AML-193 (cell line): ENCODE measurements at places on chromosomes 6 and 20.

- DNase-seq: no peak
These were observed 6.1 kb downstream of the SLC32A1 start for GRCh38 chr20:38730167-38730988.

DNA sequence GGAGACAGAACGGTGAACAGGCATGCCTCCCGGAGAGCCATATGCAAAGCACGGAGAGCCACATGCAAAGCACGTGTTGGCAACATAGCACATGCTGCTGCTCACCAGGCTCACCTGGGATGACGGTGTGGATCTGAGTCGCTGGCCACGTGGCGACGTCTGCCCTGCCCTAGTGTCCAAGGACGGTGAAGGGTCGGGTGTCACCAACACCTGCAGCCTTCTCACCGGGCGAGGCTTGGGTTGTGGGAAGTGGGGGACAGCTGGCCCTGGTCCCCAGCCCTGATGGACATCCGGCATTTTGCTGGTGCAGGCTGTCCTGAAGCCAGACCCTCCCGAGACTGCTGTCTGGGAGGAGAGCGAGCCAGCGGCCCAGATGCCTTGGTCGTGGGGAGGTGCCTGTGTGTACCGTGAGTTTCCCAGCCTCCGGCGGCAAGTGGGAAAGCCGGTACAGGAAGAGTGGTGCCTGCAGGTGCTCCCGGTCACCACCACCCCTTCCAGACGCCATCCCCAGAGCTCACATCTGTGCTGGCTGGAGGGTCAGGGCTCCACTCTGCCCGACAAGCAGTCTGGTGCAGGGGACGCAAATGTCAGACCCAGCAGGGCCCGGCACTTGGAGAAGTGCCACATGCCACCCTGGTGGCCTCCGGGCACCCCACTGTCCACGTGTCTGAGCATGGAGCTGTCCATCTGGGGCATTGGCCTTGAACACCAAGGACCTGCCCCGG lies 5.9 kb upstream of the ADRM1 start:
- no peak for DNase-seq

DNA sequence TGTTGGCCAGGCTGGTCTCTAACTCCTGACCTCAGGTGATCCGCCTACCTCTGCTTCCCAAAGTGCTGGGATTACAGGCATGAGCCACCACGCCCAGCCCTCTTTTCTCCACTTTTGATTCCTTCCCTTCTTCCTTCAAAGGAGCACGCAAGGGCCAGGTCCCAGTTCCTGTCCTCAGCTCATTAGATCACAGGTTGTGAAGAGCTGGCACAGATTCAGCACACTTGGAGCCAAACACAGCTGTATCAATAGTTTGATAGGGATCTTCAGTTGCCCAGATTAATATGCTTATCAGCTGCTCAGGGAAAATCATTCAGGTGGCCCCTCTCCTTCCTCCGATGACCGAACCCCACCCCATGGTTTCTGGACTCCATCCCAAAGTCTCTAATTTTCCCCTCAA lies 14.4 kb upstream of the SLC22A23 start:
- no peak for DNase-seq

DNA sequence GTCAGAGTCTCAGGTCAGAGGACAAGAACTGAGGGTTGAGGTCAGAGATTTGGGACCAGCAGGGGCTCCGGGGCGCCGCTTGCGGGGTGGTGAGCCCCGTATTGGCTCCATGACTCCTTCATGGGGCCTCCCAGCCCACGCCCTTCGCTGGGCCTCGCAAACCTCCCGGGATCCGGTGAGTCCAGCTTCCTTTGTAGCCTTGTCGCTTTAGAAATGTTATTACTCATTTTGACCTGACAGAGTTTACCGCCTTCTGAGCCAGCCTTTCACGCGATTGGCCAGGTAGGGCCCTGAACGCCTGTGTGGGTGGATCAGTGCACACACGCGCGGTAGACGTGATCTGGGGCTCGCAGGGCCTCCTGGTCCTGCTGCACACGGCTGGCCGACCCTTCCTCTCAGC lies 181.1 kb downstream of the ERMARD start:
- no peak for DNase-seq

DNA sequence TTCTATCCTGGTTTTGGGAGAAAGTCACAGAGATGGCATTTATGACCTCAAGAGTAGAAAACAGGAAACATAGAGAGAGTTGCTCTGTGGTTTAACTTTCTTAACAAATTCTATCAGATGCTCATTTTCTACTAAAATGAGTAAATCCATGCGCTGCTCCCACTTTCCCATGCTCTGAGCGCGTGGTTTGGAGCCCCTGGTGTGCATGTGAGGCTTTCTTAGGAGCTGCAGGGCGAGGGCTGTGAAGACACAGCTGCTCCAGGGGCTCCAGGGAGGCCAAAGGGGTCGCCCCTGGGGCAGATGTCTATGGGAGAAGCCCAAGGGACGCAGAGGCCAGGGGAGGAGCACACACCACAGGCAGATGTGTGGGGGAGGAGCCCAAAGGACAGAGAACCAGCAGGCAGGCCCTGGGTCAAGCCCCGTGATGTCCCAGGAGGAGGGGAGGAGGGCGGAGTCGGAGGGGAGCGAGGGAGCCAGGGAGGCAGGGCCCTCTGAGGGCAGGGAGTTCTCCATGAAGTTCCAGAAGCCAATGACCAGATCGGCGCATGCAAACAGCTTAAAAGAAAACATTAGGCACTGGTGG lies 122.9 kb downstream of the IRF4 start:
- no peak for DNase-seq

DNA sequence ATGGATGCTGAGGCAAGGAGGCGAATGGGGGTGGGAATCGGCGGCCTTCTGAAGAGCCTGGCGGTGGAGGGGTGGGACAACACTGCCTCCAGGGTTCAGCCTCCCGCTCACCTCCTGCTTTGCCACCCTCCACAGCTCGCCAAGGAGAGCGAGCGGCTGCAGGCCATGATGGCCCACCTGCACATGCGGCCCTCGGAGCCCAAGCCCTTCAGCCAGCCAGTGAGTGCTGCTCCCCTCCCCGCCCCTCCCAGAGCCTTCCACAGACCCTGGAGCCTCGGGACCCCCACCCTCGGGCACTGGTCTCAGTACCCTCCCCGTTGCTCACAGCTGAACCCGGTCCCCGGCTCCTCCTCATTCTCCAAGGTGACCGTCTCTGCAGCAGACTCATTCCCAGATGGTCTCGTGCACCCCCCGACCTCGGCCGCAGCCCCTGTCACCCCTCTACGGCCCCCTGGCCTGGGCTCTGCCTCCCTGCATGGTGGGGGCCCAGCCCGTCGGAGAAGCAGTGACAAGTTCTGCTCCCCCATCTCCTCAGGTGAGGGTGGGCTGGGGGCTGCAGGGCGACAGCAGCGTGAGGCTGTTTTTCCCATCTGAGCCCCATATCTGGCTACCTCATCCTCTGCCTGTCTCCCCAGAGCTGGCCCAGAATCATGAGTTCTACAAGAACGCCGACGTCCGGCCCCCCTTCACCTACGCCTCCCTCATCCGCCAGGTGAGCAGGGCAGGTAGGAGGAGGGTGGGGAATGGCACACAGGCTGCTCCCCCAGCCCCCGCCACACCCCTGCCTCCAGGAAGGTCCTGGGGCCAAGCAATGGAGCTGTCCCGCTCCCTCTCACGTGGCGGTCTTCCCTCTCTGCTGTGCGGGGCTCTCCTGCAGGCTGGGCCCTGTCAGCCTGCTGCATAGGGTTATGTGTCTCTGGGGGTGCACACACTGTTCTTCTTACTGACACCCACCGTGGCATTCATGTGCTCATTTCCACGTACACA lies 43.7 kb downstream of the FOXP4 start:
- DNase-seq: no peak

DNA sequence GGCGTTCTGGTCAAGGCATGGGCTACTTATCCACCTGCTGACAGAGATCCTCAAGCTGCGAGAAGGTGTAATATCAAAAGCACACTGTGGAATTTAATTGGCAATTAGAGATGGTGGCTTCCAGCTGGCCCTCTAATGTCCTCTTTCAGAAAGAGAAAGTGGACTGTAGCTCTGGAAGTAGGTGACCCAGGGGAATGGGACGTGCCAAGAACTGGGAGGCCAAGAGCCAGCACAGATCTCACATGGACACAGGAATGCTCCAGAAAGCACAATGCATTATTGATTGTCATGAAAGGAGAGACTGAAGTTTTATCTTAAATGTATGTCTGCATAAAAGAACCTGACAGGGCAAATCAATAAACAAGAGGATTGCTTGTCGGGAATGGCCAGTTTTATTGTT lies 198.6 kb upstream of the CDH4 start:
- DNase-seq: no peak

GRCh38 chr20:37506152-37506725 lies 14.8 kb upstream of the NNAT start:
- DNase-seq: no peak

DNA sequence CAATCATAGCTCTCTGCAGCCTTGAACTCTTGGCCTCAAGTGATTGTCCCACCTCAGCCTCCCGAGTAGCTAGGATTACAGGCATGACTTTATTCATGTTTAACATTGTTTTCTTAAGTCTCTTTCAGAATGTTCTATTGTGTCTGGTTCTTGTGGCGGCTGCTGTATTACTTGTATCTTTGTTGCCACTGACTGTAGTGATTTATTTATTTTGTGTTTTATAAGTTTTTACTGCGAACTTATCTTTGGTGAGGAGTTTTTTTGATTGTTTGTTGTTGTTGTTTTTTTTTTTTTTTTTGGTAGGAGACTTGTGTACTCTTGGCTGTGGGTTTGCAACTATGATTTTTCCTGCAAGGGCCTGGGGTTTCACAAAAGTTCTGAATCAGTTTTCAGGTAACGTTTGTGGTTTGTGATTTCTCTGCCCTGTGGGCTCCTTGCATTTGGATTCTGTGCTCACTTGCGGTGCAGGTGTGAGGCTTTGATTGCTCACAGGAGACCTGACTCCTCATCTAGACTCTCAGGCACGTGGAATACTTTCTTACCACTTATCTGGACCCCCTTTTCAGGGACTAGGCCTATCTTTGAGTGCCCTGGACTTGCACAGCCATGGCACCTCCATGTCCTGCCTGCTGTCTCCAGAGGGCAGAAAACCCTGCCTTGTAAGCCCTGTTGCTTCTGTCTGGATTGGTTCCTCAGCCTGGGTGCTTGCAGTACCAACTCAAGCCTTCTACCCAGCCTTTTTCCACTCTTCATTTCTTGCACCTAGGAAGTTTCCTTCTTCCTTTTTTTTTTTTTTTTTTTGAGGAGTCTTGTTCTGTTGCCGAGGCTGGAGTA lies 25.2 kb downstream of the KIF25 start:
- DNase-seq: no peak

DNA sequence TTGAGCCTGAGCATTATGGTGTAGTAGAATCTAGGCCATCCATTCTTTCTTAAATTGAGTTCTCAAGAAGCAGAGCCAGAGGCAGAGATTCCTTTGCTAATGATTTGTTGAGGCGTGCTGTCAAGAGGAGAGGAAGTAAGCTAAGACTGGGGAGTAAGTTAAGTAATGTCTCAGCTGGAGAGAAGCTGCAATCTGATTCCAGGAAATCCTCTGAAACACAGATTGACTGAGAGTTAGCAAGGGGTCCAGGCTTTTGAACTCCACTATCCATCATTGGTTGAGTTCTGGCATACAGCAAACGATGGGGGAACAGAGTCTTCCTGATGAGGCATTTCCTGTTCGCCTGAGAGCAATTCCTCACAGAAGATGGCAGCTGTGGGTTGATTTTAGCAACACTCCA lies 207.4 kb upstream of the RAB32 start:
- DNase-seq: no peak

GRCh38 chr20:5215672-5216304 lies 89.0 kb downstream of the CDS2 start:
- DNase-seq: no peak

DNA sequence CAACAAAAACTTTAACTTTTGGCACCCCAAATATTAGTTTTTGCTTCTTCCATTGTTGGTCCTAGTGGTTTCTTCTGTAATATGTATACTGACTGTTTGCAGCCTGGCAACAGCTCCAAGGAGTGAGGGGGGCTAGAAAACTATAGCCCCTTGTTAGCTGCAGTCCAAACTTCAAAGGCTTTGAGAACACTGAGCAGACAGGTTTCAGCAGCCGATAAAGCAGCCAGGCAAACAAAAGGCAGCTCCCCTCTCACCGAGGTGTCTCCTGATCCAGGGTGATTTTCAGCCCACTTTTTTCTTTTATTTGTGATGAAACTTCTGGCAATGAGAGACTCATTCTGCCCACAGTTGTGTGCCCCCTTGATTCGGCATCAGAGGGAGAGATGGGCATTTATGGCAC lies 80.7 kb downstream of the OLIG3 start:
- DNase-seq: no peak

DNA sequence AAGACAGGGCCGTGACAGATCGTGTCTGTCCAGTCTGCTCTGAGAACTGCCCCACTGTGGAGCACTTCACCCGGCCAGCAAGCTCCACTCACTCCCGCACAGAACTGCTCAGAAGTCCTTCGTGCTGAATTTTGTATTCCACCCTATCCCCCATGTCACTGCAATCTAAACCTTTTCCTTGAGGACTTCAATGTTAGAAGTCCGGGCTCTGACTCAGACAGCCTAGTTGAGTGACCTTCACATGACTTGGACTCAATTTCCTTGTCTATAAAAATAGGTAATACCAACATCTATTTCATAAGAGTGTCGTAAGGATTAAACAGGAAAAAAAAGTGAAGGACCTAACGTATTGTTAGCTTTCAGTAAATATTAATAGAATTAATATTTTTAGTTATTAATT lies 161.6 kb downstream of the QRSL1 start:
- no peak for DNase-seq

DNA sequence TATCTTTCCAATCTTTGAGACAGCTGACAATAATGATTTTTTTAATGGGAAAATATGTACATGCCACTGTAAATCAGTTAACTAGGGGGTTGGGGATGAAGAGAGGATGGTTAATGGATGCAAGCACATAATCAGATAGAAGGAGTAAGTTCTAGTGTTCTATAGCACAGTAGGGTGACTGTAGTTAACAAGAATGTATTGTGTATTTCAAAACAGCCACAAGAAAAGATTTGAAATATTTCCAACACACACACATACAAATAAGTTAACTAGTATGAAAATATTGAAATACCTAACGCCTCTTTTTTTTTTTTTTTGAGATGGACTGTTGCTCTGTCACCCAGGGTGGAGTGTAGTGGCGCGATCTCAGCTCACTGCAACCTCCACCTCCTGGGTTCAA lies 153.4 kb upstream of the SALL4 start:
- DNase-seq: no peak

- no peak for DNase-seq
These were observed 65.1 kb upstream of the STX16 start for GRCh38 chr20:58585753-58586540.

DNA sequence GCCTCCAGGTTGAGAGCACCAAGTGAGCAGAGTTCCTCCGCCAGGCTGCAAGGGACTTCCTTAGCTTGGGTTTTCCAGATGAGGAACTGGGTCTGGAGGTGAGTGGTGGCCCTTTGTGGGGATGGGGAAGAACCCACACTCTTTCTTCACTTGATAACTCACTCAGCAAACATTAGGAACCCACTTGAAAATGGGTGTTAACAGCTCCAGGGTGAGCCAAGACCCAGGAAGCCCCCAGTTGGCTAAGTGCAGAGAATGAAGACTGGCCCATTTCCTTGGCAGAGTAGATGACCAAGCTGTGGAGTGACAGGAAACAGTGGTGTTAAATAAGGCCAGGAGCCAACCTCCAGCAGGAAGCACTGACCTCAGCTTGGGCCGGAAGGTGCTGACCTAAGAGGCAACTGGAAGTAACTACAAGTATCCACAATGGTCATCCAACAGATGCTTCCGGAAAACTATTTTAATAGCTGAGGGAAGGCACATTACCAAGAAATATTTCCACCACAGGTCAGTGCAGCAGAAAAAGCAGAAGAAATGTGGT lies 22.7 kb downstream of the MRPL14 start:
- DNase-seq: no peak

- peak; percentile 46 for DNase-seq
These were observed 58.5 kb downstream of the CDK19 start for GRCh38 chr6:110756817-110757216.

- DNase-seq: no peak
These were observed 11.3 kb upstream of the DSN1 start for GRCh38 chr20:36784900-36785299.
